ENCODE measurements at places on chromosomes 1 and 21.

- DNase-seq, result no peak
Observed at GRCh38 chr1:235078480-235079381, 49.9 kb downstream of the TOMM20 start.

DNA sequence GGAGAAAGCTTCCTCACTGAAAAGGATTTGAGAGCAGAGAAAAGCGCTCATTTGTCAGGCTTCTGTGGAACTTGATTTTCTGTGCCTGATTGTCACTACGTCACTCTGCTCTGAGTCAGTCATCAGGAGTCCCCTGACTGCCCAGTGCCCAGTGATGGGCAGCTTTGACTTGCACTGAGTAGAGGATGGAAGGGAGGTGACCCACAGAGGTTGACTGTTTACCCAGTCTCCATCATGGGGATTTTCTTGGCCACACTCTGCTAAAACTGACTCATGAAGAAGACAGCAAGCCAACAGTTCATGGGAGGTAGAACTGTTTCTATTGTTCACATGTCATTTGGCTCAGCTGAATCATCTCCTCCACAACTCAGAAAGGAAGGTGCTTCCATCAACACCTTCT lies 82.1 kb upstream of the DUSP10 start:
- DNase-seq, result no peak

GRCh38 chr1:241992734-241993133 lies 6.2 kb downstream of the MAP1LC3C start:
- no peak for DNase-seq

DNA sequence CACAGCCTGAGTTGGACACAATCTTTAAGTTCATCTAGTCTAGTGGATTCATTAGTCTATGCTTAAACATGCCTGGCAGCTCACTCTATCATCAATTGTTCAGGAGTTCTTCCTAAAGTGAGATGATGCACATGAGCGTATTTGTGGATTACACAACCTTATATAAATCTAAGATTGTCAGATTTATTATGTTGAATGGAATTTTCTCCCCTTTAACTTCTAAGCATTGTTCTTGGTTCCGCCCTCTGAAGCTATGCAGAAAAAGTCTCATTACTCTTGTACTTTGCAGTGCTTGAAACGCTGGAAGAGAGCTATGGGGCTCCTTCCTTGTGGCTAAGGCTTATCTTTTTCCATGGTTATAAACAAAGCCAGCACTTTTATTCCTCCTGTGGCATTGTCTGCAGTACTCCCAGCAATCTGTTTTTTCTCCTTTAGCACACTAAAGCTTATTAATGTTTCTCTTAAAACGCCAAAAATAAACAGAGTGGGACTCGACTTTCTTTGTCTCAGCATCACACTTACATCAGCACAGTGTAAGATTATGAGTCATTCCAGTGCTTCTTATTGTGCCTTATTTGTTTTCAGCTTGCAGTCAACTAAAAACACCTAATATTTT lies 316.8 kb upstream of the CAMK1G start:
- DNase-seq, result no peak

- DNase-seq, result no peak
Observed at GRCh38 chr21:46189213-46189958, 5.1 kb upstream of the SPATC1L start.

GRCh38 chr1:17404820-17405219 lies 32.8 kb downstream of the PADI6 start:
- DNase-seq, result no peak

- DNase-seq, result no peak
Observed at GRCh38 chr1:147171399-147172167, 687 bp downstream of the PRKAB2 start.

DNA sequence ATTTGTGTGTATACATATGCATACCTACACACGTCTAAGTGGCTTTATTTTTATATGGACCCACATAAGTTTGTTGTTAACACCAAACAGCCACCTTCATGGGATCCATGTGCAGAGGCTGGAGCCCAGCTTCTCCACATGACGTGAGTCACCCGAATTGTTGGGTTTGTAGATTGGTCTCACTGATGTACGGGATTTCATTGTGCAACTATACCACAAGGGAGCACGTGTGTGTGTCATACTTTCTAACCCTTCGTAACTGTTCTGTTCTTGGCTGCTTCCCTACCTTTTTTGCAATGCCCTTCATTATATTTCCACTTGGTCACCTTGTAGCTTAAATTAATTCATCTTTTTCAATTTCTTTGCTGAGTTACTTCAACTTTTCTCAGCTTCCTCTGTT lies 21.0 kb downstream of the SPRTN start:
- no peak for DNase-seq

DNA sequence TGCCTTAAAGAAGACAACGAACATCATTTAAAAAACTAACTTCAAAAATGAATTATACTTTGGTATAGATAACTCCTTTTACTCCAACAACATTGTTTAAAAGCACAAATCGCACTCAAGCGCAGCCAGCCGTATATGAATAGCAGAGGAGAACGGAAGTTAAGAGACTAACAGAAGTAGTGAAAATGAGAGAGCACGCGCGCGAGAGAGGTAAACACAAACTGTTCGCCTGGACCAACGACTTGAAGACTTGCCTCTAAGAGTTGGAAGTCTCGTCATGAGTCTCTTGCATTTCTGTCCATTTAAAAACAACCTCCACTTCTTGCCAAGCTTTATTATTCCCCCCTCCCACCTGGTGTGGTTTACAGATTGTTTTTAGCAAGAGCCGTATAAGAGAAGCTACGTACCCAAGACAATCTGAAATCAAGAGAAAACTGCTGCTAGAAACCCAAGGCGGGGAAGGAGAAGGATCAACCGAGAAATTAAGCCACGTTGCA lies 479 bp downstream of the SELENOF start:
- DNase-seq, result peak; percentile 21

DNA sequence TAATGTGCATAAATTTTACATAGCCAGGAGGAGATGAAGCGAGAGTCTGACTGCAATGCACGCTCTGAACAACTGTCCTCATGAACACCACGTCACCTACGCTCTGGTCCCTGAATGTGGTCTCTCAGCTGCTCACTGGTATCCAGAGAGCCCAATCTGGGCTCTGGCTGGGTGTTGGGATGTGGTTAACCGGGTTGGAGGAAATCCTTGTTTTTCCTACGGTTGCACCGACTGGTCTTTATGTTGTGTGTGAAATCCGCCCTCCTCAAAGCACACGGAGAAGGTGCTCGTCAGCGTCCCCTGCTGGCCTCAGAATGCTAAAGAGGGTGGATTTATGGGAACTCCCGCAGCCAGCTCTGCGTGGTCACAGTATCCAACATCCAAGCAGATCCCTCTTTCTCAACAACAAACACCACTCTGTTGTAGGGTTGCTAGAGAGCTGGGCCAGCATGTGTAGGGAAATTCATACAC lies 51.8 kb upstream of the FAM89A start:
- peak; percentile 42 for DNase-seq

DNA sequence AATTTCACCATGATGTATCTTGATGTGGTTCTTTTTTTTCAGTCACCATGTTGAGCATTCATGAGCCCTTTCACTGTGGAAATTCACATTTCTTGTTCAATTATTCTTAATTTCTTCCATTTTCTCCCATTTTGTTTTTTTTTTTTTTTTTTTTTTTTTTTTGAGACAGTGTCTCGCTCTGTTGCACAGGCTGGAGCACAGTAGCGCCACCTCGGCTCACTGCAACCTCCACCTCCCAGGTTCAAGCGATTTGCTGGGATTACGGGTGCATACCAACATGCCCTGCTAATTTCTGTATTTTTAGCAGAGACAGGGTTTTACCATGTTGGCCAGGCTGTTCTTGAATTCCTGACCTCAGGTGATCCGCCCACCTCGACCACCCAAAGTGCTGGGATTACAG lies 14.7 kb downstream of the ZNF644 start:
- DNase-seq, result no peak

DNA sequence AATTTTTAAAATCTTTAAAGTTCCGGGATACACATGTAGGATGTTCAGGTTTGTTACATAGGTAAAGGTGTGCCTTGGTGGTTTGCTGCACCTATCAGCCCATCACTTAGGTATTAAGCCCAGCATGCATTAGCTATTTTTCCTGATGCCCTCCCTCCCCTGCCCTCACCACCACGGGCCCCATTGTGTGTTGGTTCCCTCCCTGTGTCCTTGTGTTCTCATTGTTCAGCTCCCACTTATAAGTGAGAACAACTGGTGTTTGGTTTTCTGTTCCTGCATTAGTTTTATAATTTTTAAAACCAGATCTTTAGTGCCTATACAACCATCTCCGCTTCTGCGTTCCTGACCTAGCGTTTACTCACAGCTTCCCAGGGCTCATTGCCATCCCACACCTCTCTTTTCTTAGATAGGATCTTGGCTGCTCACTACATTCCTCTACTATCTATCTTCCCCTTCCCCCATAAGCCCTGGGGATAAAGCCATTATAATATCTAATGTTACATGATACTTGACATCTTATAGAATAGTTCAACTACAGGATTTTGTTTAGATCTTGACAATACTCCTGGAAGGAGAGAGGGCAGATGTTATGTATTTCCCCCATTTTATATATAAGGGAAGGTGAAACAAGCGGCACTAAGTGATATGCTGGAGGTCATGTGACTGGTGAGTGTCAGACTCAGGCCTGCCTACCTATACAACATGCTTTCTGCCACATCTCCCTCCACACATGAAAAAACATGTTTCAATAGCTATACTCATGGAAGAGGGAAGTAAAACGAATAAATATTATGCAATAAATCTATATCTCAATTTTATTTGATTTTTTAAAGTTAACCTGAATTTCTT lies 52.3 kb upstream of the DNAJC6 start:
- no peak for DNase-seq

- DNase-seq, result no peak
Observed at GRCh38 chr1:211332830-211333229, 6.2 kb downstream of the TRAF5 start.

Measured in nephron progenitor cell (in vitro differentiated cells).